HCT116 (cell line): ENCODE measurements at places on chromosomes 1 and 21.

GRCh38 chr1:84758476-84758875 lies 68.2 kb upstream of the SSX2IP start:
- no peak for DNase-seq

- no peak for DNase-seq
Measured at GRCh38 chr1:29736582-29737188, 500.4 kb downstream of the PTPRU start.

GRCh38 chr21:35323947-35324346 lies 274.8 kb upstream of the RUNX1 start:
- no peak for DNase-seq

DNA sequence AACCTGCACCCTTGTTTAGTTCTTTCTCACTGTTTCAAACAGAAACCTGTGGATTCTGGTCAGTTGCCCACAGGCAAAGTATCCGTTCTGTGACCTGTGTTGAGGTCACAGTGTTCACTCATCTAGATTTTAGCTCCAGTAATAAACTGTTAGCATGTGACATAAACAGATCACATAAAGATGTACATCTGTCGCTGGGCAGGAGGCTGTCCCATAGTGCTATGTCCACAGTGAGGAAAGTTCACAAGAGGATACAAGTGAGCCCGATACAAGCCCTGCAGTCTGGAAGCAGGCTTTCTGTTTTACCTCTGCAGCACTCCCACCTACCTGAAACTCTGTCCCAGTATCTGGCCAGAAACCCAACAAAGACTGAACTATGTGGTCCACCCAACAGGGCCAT lies 28.4 kb downstream of the LMX1A start:
- no peak for DNase-seq

GRCh38 chr1:237817277-237817676 lies 73.4 kb downstream of the ZP4 start:
- DNase-seq = no peak
